SJSA1 (cell line): ENCODE measurements at places on chromosomes 13 and 19.

DNA sequence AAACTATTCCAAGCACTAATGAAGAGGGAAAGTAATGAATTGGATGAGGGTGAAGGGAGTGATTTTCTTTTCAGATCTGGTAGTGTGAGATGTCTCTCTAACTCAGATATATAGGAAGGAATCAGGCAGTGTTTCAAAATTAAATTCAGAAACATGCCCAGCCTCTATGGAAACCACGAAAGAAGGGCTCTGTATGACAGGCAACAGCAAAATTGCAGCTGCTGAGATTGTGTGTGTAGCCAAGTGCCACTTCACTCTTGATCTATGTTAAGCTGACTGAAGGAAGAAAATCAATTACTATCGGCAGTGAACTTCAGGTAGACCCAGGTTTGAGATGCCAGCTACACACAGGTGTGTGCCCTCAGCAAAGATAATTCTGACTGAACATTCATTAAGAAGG lies 387.4 kb downstream of the PCDH9 start:
- H3K27me3 ChIP-seq: no peaks in the 10 kb centered on the region
- no peaks in the 10 kb centered on the region for H3K4me1 ChIP-seq

- peak; percentile 32 for DNase-seq
- H3K4me1 ChIP-seq: 0 out of 2 replicates have a peak, but pooled peaks cover 3% of the 10 kb centered on the region
- H3K27ac ChIP-seq: peak overlapping the region; percentile 48
- H3K27me3 ChIP-seq: no peaks in the 10 kb centered on the region
Observed at GRCh38 chr19:36182612-36183244, 30.5 kb upstream of the COX7A1 start.

DNA sequence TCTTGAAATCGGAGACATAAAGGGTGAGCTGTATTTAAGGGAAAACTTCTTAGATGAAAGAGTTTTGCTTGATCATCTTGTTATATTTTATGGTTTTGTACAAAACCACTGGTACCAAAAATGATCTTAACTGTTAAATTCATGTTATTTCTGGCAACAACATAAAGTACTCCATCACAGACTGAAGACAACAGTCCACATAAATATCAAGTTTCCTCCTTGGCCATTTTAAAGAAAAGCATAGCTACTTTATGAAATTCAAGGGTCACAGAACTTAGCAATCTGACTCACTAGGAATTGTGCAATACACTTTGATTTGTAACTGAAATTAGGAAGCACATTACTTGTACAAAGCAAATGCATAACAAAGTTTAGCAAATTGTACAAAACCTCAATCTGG lies 66.3 kb downstream of the TBC1D4 start:
- no peak overlapping the region for H3K4me3 ChIP-seq
- no peak overlapping the region for H3K27ac ChIP-seq
- no peaks in the 10 kb centered on the region for H3K36me3 ChIP-seq
- DNase-seq: no peak
- 0 out of 2 replicates have a peak, but pooled peaks cover 7% of the 10 kb centered on the region for H3K27me3 ChIP-seq

- peaks cover 28% of the 10 kb centered on the region for H3K27me3 ChIP-seq
- no peaks in the 10 kb centered on the region for H3K36me3 ChIP-seq
- H3K4me3 ChIP-seq: peak overlapping the region; percentile 42
Observed at GRCh38 chr13:21674490-21675009, 3.7 kb downstream of the FGF9 start.

DNA sequence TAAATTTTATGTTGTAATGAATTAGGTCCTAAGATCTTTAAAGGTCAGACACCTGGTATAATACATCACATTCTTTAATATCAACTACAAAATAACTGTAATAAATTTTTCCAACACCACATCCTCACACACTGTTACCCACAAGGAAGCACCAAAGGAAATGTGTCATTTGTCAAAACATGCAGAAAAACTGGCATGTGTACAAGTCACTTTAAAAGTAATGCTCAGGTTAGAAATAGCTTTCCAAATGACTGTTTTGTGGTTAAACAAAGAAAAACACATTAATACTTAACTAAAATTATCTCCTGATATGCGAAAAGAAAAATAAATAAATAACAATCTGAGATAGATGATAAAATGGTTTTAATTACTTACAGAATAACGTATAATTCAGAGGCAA lies 74.7 kb downstream of the MZT1 start:
- H3K4me3 ChIP-seq: no peak overlapping the region
- no peak overlapping the region for H3K27ac ChIP-seq
- H3K4me1 ChIP-seq: no peaks in the 10 kb centered on the region
- H3K27me3 ChIP-seq: no peaks in the 10 kb centered on the region
- no peak for DNase-seq

DNA sequence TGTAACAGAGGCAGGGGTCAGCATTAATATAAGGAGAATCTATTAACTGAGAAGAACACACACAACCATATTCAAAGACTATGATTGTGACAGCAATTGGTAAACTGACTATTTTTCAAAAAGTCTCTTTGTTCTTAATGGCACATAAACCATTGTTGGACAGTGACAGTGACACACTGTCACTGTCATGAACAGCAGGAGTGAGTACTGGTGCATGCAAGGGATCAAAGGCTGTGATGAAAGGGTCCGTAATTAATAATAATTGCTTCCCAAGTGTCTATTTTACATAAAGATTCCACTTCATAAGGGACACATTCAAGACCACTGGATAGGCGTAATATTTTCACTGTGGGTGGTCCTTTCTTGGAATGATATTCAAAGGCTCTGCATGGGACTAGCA lies 50.7 kb downstream of the LHFPL6 start:
- no peak for DNase-seq
- H3K27ac ChIP-seq: no peak overlapping the region
- H3K4me3 ChIP-seq: no peak overlapping the region
- H3K27me3 ChIP-seq: no peaks in the 10 kb centered on the region
- H3K36me3 ChIP-seq: peaks cover 4% of the 10 kb centered on the region; the same call in 1 of the 2 replicates

- no peak overlapping the region for H3K4me3 ChIP-seq
- peaks cover 11% of the 10 kb centered on the region for H3K4me1 ChIP-seq
- 0 out of 2 replicates have a peak, but pooled peaks cover 9% of the 10 kb centered on the region for H3K36me3 ChIP-seq
- no peak for DNase-seq
- H3K27me3 ChIP-seq: no peaks in the 10 kb centered on the region
Observed at GRCh38 chr13:114049026-114049425, 75.2 kb upstream of the C13orf46 start.

DNA sequence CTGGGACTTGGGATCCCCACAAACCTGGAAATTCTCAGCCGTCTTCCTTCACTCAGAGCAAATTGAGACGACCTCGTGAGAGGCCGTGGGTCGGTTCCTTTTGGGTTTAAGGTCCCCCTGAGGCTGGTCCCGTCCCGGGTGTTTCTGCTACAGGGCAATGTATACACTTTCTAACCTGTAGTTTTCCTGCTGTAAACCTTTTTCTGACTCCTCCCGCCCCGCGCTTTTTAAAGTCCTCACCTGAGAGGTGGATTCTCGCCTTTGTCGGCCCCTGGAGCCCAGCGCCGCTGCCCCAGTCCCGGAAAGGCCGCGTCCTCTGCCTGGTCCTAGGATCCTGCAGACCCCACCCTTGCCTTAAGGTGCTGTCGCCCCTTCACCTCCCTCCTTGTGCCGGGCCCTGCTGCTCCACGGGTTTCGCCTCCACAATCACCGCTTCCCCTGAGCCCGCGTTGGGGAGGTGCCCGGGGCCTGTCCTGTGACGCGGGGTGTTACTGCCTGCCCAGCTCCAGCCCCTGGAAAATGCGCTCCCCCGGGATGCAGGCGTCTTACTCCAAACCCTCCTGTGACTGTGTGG lies 391 bp downstream of the ZNF761 start:
- peaks cover 16% of the 10 kb centered on the region for H3K36me3 ChIP-seq
- DNase-seq: peak; percentile 44
- no peak overlapping the region for H3K27ac ChIP-seq
- peak overlapping the region; percentile 56 for H3K4me3 ChIP-seq
- no peaks in the 10 kb centered on the region for H3K27me3 ChIP-seq

GRCh38 chr13:105929505-105929904 lies 606.0 kb downstream of the EFNB2 start:
- no peaks in the 10 kb centered on the region for H3K36me3 ChIP-seq
- no peak overlapping the region for H3K27ac ChIP-seq
- DNase-seq: no peak
- no peaks in the 10 kb centered on the region for H3K27me3 ChIP-seq
- no peak overlapping the region for H3K4me3 ChIP-seq

DNA sequence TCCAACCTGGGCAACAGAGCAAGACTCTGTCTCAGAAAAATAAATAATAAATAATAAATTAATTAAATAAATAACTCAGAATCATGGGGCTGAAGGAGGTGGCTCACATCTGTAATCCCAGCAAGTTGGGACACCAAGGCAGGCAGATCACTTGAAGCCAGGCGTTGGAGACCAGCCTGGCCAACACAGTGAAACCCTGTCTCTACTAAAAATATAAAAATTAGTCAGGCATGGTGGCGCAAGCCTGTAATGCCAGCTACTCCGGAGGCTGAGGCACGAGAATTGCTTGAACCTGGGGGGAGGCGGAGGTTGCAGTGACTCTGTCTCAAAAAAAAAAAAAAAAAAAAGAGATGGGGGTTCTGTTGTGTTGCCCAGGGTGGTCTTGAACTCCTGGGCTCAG lies 7.2 kb downstream of the TMEM38A start:
- no peak for DNase-seq
- no peaks in the 10 kb centered on the region for H3K27me3 ChIP-seq
- H3K36me3 ChIP-seq: no peaks in the 10 kb centered on the region
- no peaks in the 10 kb centered on the region for H3K4me1 ChIP-seq
- no peak overlapping the region for H3K4me3 ChIP-seq

DNA sequence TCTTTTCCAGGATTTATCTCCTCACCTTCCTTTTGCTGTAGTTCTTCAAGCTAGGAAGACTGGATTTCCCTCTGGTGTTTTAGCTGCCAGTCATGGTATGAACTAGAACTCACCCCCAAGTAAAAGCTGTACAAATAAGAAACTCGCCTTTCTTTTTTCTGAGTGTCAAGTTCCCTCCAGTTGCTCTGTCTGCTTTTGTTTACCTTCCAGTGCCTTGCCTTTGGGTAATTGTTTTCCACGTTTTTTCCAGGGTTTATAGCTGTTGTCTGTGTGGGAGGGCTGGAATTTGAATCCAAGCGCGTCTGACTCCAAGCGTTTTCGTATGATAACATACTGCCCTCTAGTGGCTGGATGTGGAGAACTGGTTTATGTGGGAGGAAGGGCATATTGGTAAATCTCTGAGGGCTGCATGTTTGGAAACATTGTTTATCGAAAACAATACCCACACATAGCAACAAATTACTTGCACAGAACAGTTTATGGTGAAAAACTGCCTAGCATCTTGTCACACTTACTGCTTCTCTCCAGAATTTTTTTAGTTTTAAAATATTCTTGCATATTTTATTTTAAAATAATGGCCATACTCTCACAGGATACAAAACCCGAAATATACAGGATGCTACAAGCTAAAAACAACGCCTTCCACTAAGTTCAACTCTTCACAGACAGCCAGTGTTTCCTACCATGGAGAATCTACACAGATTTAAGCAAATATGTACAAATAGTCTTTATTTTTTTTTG lies 19.2 kb downstream of the RCN3 start:
- peak; percentile 91 for DNase-seq
- H3K27me3 ChIP-seq: no peaks in the 10 kb centered on the region
- H3K27ac ChIP-seq: no peak overlapping the region
- H3K36me3 ChIP-seq: no peaks in the 10 kb centered on the region; the same call in 1 of the 2 replicates
- H3K4me1 ChIP-seq: peaks cover 7% of the 10 kb centered on the region

GRCh38 chr13:24685314-24685713 lies 5.1 kb downstream of the ATP12A start:
- H3K4me3 ChIP-seq: no peak overlapping the region
- H3K36me3 ChIP-seq: no peaks in the 10 kb centered on the region
- no peak overlapping the region for H3K27ac ChIP-seq

DNA sequence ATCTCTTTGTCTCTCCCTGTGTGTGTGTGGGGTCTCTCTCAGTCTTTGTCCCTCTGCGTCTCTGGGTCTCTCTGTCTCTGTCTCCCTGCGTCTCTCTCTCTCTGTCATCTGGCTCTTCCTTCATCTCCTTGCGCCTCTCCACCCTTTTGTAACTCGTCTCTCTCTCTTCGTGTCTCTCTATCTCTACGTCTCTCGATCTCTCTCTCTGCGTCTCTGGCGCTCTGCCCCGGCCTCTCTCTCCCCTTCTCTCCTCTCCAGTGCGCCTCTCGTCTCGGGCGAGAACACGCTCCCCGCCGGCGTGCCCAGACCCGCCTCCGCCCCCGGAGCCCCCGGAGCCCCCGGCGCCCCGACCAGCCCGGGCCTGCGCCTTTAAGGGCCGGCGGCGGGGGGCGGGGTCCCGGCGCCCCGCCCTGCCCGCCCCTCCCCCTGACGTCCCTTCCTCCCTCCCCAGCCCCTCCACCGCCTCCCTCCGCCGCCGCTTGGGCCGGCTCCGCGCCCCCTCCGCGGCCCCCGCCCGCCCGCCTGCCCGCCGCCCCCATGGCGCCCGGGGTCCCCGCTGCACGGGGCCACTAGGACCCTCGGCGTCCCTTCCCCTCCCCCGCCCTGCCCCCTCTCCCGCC lies at the start of gene MARK4:
Gene MARK4 (plus strand): TSS at position 440 of the 620 bp plus-strand sequence. CDS start 318 bp downstream, outside the sequence.
- peaks cover 16% of the 10 kb centered on the region for H3K36me3 ChIP-seq
- peak; percentile 57 for DNase-seq
- peaks cover 19% of the 10 kb centered on the region for H3K4me1 ChIP-seq
- peak within 1 kb of the TSS; percentile 66 for H3K4me3 ChIP-seq
- peak within 1 kb of the TSS; percentile 51 for H3K27ac ChIP-seq

GRCh38 chr13:25632166-25632888 lies 260.6 kb downstream of the ATP8A2 start:
- DNase-seq: no peak
- no peak overlapping the region for H3K27ac ChIP-seq
- no peaks in the 10 kb centered on the region for H3K27me3 ChIP-seq
- H3K4me1 ChIP-seq: no peaks in the 10 kb centered on the region
- no peaks in the 10 kb centered on the region for H3K36me3 ChIP-seq

DNA sequence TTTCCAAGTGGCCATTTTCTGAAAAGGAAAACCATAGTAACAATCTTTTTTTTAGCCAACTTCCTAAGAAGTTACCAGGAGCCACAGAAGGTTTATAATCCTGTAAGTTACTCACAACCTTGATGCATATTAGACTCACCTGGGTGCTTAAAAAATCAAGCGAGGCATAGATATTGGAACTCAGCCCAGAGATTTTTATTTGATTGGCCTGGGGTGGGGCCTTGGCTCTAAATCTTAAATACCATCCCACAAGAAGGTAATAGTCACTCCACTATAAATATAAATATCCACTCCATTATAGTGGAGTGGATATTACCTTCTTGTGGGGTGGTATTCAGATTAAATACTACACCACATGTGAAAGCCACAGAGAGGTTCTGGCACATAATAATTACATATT lies 429.6 kb downstream of the RFC3 start:
- H3K4me1 ChIP-seq: peaks cover 7% of the 10 kb centered on the region
- no peak for DNase-seq
- H3K27ac ChIP-seq: no peak overlapping the region
- no peaks in the 10 kb centered on the region for H3K36me3 ChIP-seq
- H3K4me3 ChIP-seq: no peak overlapping the region
- H3K27me3 ChIP-seq: no peaks in the 10 kb centered on the region

DNA sequence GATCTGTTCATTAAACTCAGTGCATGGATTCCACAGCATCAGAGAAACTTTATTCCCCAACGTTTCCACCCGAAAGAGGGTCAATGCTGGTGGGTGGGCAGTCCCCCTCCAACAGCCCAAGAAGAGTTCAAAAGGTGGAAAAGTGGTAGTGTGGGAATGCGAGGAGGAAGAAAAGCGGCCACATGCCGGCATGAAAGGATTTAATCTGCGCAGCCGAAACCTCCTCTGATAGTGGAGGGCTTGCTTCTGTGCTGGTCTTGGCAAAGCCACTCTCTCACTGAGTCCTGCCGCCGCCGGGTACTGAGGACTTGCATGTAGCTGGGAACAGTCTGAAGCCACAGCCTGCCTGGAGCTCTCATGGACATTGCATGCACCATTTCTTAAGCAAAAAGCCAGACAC lies 136.2 kb upstream of the ZNF536 start:
- no peak overlapping the region for H3K4me3 ChIP-seq
